Mesenchymal stem cell (in vitro differentiated cells and primary cell): ENCODE measurements at places on chromosomes 2 and 18.
A peak's percentile ranks its signal among the peaks of the same experiment; 100 is the strongest.

GRCh38 chr2:196441527-196441926 is 198.0 kb upstream of the CCDC150 start:
- DNase-seq = no peak

- DNase-seq = no peak
Measured at GRCh38 chr18:77151033-77151771, 18.6 kb upstream of the MBP start.

DNA sequence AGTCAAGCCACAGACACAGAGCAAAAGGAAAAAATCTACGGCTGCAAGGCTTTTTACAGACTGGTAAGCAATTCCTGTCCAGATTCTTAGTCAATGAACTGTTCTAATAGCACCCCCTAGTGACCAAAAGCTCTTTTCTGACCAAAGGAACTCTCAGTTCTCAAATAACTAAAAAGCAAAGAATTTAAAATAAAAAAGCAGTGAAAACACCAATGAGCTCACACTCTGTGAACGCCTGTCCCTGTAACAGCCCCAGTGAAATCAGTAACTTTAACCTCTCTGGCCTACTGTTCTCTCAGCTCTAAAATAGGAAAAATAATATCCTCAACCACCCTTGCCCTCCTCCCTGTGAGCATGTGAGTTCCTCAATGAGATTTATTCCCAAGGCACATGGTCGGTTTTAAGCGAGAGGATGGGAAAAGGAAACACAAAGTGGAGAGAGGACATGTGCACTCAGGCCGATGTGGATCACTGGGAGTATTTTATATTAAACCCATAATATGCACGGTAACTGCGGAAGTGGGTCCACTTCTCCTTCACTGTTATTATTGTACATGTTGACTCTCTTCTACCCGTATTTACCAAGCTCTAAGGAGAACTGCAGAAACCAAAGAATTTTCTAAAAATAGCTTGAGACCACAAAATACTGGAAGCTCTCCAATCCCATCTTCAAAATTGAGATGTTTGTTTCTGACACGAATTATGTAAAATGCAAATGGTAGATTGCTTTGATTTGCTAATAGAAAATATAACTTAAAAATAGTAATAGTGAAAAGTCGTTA is 128.5 kb downstream of the STK39 start:
- peak; percentile 80 for DNase-seq

DNA sequence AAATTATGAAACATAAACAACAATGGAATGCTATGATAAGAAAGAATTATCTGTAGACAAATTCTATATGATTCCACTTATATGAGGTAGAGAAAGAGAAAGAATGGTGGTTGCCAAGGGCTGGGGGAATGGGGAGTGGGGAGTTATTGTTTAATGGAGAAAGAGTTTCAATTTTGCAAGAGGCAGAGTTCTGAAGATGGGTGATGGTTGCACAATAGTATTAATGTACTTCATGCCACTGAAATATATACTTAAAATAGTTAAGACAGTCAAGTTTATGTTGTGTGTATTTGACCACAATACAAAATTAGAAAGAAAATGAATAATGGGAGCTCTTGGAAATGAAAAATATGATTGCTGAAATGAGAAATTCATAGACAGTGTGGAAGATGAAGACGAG is 22.6 kb upstream of the FAM117B start:
- DNase-seq = no peak

DNA sequence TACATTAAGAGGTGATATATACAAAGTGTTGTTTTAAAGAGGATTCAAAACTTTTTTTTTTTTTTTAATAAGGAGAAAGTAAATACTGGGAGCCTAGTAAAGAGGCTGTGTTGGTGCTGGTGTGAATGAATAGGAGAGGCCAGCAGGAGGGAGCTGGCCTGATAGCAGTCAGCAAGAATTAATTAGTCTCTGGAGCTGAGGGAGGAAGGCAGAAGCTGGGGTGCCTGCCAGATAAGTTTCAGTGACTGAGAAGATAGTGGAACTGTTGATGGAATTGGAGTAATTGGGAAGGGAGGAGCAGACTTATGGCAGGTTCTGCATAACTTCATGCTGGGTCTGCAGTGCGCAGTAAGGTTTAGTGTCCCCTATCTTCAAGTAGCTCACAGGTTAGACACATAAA is 36.2 kb upstream of the SNORC start:
- DNase-seq = no peak
